DMS 273 treated with DMSO at 0.1 percent for 48 hours (cell line): ENCODE measurements at places on chromosomes 2 and 18.

- no peak for DNase-seq
Observed at GRCh38 chr18:74294526-74294925, 2.8 kb upstream of the CYB5A start.

DNA sequence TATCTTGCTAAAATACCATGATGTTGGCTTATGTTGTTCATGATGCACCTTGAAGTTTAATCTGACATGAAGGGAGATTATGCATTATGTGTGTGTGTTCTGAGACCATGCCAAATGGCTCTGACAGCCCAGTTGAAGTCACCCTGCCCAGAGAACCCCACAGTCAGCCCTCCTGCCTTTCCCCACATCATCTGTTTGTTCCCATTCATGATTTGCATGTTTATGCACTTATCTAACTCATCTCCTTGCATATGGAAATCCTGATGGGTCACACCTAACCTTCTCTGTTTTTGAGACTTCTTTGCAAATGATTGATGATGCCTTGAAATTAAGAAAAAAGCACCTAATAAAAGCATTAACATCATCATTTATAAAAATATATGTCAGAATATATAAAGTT, 752.2 kb downstream of the GALR1 start:
- DNase-seq, result no peak

GRCh38 chr18:44893966-44894365, 213.3 kb downstream of the SETBP1 start:
- no peak for DNase-seq

DNA sequence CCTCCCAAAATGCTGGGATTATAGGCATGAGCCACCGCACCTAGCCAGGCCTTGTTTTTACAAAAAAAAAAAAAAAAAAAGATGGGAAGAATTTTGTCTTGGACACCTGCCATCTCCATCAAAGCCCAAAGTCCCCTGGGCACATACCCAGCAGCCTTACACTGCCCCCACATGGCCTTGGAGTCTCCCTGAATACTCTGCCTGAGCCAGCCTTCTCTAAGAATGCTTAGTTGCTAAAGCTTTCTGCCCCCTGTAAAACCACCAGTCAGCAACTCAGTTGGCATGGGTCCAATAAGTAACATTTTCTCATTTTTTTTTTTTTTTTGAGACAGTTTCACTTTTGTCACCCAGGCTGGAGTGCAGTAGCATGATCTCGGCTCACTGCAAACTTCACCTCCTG, 40.6 kb downstream of the SPC25 start:
- peak; percentile 15 for DNase-seq

DNA sequence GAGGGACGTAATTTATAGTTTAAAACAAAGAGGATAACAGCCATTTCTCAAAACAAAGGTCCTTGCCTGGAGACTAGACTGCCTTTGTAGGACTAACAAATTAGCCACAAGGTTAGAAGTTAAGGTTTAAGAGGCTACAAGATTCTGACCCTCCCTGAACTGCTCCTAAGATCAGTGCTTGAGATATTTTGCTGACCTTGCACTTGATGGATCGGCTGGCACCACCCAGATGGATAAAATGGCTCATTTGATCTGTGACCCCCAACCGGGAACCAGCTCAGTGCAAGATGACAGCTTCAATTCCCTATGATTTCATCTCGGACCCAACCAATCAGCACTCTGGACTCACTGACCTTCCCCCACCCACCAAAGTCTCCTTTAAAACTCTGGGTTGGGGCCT, 3.7 kb upstream of the STARD7 start:
- no peak for DNase-seq

DNA sequence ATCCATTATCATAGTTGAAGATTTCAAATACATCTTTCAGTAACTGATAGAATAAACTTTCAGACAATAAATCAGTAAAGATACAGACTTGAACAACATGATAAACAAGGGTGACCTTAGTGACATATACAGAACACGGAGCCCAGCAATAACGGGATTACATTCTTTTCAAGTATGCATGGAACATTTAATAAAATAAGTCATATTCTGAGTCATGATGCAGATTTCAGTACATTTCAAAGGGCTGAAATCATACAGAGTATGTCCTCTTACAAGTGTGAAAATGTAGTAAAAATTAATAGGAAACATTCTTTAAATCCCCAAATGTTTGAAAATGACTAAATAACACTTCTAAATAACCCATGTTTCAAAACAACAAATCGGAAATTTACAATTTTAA, 17.2 kb upstream of the KLHL29 start:
- DNase-seq, result no peak

GRCh38 chr18:23114171-23114881, 21.0 kb upstream of the CABLES1 start:
- peak; percentile 10 for DNase-seq

DNA sequence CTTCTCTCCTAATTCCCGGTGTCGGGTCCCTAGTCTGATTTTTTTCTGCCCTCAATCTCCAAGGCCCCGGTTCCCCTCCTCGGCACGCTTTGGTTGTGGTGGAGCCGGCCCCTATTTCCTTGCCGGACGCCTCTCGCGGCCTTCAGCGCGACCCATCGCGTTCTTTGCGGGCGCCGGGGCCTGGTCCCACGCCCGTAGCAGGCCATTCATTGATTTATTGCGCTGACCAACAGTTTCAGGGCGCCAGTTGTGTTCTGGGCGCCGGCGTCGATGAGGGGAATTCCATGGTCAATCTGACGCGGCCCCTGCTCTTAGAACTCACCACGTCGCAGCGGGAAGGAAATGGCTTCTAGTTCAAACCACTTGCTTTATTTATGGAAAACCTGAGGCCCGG, 396 bp downstream of the CNOT9 start:
- no peak for DNase-seq

DNA sequence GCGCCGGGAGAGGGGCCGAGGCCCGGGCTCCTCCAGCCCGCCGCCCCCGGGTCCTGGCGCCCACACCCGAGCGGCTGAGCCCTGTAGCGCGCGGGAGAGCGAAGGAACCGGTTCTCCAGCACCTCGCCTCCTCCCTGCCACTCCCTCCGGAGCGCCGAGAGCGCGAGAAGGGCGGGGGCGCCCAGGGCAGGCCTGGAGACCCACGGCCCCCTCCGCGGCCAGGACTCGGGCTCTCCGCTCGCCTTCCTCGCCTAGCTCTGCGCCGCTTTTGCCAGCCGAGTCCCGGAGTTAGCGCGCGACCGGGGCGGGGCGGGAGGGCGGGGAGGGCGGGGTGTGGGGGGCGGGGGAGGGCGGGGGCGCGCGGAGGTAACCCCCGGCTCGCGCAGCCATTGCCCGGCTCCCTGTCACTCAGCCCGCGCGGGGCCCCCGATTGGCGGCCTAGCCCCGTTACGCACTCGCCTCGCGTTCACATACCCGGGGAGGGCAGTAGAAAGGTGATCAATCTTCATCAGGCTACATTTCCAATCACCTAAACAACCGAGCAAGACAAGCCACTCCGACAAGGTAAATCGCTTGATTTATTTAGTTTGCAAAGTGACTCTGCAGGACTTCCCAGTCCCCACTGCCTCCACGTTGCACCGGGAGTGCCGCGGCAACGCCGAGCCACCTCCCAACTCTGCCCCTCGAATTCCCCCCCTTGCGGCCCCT, at the start of gene OTX1:
OTX1 (plus strand) TSS at position 497 of the 708 bp plus-strand sequence. CDS start 2,161 bp downstream, outside the sequence.
- peak; percentile 70 for DNase-seq

DNA sequence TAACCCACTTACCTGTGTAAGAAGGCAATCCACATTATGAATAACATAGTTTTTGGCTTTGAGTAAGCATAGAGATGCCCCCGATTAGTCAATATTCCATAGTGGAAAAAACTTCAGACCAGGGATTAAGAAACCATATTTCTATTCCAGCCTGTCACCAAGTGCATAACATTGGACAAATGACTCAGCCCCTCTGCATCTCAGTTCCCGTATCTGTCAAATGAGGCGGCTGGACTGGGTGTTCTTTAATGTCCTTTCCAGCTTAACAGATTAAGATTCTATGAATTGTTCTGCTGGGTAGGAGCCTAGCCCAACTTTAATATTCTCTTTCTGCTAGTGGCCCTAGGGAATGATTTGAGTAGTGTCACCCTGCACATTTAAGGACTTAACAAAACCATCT, 11.8 kb upstream of the FTCDNL1 start:
- DNase-seq, result no peak

- no peak for DNase-seq
Observed at GRCh38 chr2:101190747-101191516, 39.8 kb upstream of the TBC1D8 start.

- DNase-seq, result no peak
Observed at GRCh38 chr2:118319271-118319684, 231.0 kb downstream of the INSIG2 start.

- no peak for DNase-seq
Observed at GRCh38 chr2:232592772-232593395, 40.5 kb upstream of the EFHD1 start.

GRCh38 chr2:27724191-27724590, 47.3 kb upstream of the MRPL33 start:
- no peak for DNase-seq

GRCh38 chr2:164457271-164457670, 164.0 kb downstream of the GRB14 start:
- no peak for DNase-seq

DNA sequence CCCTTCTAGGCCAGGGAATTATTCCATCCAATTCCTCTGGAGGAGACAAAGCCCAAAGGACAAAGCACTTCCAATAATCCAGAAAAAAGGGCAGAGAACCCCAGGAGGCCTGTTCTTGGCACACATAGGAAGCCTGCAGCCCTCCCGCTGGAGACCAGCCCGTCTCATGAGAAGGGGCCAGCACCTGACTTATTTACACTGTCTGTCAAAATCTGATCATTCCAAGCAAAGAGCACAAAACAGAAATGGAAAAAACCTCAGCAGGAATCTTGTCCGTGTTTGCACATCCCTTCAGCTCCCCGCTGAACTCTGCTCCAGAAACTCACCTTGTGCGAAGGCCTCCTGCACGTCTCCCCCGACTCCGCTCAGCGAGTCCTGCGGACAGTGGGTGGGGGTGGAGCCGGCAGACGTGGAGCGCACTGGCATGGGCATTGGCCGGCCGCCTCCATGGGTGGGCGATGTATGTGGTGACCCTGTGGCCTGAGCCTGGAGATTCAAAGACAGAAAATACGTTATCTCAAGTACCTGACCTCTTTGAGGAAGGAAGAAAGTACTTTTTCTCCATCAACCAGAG, 46.2 kb upstream of the DNMT3A start:
- no peak for DNase-seq

GRCh38 chr2:120820953-120821279, 85.2 kb downstream of the GLI2 start:
- no peak for DNase-seq

GRCh38 chr2:66273933-66274490, 160.9 kb upstream of the MEIS1 start:
- DNase-seq, result no peak

- DNase-seq, result no peak
Observed at GRCh38 chr2:131754929-131755720, 227.4 kb downstream of the CCDC74A start.

- DNase-seq, result no peak
Observed at GRCh38 chr18:12598181-12598930, 59.6 kb downstream of the SPIRE1 start.

- DNase-seq, result no peak
Observed at GRCh38 chr2:85181844-85182456, 48.8 kb downstream of the TCF7L1 start.

GRCh38 chr2:55732854-55733253, 39.2 kb upstream of the PNPT1 start:
- no peak for DNase-seq

GRCh38 chr2:178268435-178268834, 74.1 kb downstream of the OSBPL6 start:
- DNase-seq, result no peak

DNA sequence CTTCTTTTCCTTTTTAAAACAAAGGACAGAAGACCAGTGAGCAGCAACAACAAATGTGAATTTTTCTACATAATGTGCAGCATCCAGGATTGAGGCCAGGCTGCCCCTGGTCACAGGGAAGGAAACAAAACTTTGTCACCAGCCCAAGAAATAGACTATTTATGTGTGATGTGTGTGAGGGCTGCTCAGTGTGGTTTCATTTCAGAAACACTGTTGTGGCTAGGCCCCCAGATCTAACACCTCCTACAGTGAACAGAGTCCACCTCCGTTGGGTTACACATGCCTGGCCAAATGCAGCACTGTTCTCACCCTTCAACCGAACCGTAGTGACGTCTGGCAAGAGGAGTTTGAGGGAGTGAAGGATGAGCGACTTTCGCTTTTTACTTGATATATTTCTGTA, 146.3 kb upstream of the RIOK3 start:
- no peak for DNase-seq

- no peak for DNase-seq
Observed at GRCh38 chr2:126839796-126840195, 58.9 kb upstream of the TEX51 start.
